ENCODE measurements at places on chromosomes 5 and 9.

DNA sequence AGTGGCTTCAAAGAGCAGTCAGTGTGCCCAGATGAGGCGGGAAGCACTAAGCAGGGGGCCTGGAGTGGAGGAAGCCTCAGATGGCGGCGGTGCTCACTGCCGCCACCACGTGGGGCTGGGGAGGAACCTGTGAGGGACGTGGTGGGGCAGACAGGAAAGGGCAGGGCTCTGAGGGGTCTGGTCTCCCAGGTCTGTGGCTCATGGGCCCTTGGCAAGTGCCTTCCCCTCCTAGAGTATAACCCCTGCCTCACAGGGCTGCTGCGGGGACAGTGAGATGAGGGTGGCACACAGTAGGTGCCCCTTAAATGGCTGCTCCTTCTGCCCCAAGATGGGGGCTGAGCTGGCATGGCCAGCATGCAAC, 26.6 kb downstream of the NR5A1 start:
- no peak for DNase-seq

GRCh38 chr9:34157318-34157717, 21.5 kb upstream of the UBAP1 start:
- no peak for DNase-seq

- no peak for DNase-seq
Measured at GRCh38 chr5:178426326-178427130, 163.7 kb downstream of the COL23A1 start.

DNA sequence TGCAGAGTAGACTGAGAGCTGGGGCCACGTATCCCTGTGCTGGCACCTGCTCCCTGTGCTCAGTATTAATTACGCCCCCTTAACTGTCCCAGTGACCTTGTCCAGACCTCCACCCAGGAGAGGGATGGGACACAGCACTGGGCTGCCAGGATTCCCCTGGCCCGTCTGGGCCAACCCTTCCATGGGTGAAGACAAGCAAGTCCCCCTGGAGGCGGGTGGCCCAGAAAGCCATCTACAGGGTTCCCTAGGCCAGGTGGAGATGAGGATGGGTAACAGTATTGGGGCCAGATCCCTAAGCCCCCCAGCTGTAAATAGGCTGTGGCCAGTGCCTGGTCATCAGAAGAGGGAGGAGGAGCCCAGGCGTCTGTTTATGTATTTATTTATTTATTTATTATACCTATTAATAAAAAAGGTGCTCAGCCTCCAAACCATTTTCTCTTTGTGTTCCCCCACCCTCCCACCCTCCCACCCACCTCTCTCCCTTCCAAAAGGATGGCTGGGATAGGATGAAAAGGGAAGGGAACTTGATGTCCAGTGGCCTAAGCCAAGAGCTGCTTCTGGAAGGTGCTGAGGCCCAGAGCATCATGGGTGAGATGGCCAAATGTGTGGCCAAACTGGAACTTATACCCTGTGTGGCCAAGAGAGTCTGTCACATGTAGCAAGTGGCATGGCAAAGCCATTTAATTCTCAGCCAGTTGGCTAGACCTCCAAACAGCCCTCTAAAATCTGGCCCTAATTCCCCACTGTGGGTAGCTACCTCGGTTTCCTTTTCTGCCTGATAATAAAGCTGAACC, 43.4 kb upstream of the TESK1 start:
- DNase-seq, result no peak

GRCh38 chr5:96133341-96134079, 171.9 kb upstream of the ELL2 start:
- no peak for DNase-seq

- no peak for DNase-seq
Measured at GRCh38 chr5:5141625-5142525, 1.7 kb downstream of the ADAMTS16 start.

GRCh38 chr5:150404535-150404934, 8.2 kb downstream of the CD74 start:
- no peak for DNase-seq

DNA sequence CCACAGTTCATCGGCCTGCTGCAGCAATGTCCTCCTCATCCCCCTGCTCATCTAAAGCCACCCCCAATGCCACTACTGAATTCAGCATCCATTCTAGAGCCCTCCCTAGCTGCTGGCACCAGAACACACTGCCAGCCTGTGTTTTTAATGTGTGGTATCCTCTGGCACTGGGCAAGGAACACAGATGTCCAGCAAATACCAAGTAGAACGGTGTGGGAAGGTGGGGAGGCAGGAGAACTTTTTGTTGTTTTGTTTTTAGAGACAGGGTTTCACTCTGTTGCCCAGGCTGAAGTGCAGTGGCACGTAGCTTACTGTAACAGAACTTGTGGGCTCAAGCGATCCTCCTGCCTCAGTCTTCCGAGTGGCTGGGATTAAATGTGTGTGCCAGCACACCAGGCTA, 4.7 kb downstream of the HDHD3 start:
- DNase-seq, result no peak

DNA sequence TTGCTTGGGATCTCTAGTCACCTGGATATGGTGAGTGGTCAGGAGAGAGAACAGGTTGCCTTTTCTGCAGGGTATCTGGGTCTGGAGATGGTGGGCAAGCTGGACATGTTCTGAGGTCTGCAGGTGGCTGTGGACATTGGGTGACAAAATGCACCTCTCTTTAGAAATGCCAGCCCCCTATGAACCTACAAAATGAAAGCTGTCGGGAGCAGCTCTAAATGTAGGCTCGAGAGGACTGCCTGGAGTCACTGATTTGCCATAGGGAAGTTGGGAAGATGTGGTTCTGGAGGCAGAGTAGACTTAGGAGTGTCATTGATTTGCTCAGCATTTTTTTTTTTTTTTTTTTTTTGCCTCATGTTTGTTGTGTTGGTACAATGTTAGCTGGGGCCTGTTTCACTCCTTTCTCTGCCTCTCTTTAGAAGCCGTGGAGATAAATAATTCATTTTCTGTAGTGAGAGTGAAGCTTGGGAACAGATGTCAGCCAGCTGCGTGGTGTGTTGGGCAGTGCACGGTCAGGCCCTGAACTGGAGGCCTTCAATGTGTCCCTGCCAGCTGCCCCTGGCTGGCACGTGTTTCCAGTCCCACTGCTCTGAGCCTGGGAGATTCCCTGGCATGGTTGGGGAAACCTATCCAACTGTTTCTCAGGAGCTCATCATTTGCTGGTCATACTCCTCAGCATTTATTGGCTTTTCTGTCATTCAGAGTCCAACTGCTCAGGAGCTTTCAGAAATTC, 5.4 kb downstream of the RGS3 start:
- no peak for DNase-seq

GRCh38 chr5:79050498-79050897, 19.0 kb downstream of the DMGDH start:
- DNase-seq, result no peak

DNA sequence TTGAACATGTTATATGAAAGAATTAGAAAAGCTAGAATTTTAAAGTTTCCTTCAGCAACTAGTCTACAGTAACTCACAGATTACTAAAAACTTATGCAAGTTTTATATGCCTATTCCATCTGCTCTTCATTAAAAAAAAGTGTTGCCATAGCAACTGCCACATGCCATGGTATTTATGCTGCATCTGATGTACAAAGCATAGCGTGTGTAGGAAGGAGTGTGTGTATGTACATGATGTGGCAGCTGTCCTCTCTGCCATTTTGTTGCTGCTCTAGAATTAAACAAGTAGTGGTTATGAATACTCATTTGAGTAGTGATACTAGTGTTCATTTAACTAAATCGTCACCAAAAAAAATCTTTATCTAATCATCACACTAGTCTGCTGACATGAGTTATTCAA, 593.5 kb downstream of the CETN3 start:
- DNase-seq, result no peak

- no peak for DNase-seq
Measured at GRCh38 chr5:153625826-153626354, 135.4 kb downstream of the GRIA1 start.

DNA sequence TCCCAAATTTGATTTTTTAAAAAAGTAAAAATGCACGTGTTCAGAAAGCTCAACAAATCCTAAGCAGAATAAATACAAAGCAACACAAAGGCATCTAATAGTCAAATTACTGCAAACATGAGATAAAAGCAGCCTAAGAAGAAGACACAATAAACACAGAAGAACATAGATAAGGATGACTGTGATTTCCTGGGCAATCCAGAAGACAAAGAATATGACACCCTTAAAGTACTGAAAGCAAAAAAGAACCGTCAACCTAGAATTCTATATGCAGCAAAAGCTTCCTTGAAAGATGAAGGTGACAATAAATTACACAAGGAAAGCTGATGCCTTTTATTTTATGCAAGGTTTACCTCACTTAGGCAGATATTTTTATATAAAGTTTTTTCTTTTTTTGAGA, 58.2 kb downstream of the NACC2 start:
- no peak for DNase-seq

- no peak for DNase-seq
Measured at GRCh38 chr5:173736923-173737412, 120.5 kb upstream of the BOD1 start.

DNA sequence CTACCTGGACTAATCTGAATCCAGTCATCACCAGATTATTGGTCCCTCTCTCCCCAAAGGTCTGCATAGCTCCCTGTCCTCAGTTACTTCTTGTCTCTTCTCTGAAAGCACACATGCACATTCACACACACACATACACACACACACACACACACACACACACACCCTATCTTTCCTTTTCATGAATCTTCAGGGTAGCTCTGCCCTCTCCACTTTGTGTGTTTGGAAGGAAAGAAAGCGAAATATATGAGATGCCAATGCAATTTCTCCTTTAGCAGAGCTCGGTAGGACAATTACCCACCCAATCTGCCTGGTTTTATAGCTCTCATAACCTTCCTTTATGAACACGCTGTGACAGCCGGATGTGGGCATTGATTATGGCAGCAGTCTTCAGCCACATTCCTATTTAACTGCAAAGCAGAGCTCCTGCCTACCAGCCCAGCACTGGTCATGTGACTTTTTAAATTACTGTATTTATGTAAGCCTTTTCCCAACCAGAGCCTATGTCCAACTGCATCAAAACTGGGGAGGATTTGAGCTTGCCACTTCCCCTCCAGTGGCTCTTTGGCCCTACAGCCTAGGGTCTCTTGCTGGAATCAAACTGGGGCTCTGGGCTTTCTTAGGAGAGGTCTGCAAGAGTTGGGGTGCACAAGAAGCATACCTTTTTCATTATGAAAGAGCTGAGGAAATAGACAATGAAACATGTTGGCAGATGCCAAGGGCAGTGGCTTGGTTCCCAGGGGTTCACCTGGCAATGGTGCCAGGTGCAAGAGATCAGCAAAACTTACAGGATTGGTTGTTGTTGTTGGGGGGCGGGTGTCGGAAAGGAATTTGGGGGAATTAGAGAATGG, 20.8 kb upstream of the MATR3 start:
- no peak for DNase-seq

- DNase-seq, result no peak
Measured at GRCh38 chr9:69542942-69543704, 129.0 kb downstream of the APBA1 start.

GRCh38 chr5:102799017-102799416, 43.9 kb downstream of the PAM start:
- no peak for DNase-seq

GRCh38 chr9:99851500-99851822, 29.8 kb downstream of the NR4A3 start:
- DNase-seq, result no peak

DNA sequence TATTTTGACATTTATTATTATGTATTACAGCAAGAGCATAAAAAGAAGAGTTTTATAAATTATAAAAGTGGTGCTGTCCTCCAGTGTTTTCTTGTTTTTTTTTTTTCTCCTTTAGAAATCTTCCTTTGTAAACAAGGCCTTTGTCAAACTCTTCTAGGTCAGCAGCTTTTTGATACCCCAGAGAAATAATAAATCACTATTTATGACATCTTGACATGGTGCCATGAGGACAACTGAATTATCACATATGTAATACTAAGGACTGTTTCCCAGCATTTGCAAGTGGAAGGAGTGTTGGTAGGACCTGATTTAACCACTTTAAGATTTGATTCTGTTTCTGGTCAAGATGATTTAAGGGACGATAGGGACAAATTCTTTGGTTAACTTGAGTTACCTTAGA, 4.6 kb downstream of the SMARCA2 start:
- DNase-seq, result no peak

GRCh38 chr5:115484368-115484767, 60.2 kb downstream of the FEM1C start:
- no peak for DNase-seq

- no peak for DNase-seq
Measured at GRCh38 chr5:133828722-133829121, 139.7 kb downstream of the C5orf15 start.

GRCh38 chr5:96660971-96661854, 963 bp upstream of the CAST start:
- no peak for DNase-seq

- no peak for DNase-seq
Measured at GRCh38 chr9:113677057-113677456, 199.1 kb upstream of the ZNF618 start.

DNA sequence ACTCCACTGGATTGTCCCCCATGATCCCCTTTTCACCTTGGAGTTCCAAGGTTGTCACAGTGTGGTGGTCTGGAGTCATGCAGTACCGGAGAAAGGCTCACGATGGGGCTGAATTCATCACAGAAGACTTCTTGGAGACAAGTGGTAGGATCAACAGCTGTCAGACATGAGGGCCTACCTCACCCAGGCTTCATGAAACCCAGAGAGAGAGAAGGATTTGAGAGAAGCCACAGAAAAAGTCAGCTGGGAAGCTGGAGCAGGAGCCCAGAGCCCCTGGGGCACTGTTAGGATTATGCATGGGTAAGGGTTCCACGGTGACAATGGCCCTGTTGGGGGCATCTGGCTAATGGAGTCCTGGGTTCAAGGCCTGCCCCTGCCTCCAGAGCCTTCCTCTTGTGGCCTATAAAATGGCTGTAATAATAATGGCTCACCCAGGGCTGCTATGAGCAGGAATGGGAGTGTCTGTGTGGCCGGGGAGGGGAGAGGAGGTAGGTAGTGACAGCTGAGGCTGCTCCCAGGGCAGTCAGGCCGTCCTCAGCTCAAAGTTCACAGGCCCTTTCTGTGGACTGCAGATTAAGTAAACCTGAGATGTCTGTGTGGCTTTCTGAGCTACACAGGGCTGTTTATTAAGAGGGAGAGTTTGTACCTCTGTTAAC, 910 bp downstream of the TRIM14 start:
- DNase-seq, result peak; percentile 22

DNA sequence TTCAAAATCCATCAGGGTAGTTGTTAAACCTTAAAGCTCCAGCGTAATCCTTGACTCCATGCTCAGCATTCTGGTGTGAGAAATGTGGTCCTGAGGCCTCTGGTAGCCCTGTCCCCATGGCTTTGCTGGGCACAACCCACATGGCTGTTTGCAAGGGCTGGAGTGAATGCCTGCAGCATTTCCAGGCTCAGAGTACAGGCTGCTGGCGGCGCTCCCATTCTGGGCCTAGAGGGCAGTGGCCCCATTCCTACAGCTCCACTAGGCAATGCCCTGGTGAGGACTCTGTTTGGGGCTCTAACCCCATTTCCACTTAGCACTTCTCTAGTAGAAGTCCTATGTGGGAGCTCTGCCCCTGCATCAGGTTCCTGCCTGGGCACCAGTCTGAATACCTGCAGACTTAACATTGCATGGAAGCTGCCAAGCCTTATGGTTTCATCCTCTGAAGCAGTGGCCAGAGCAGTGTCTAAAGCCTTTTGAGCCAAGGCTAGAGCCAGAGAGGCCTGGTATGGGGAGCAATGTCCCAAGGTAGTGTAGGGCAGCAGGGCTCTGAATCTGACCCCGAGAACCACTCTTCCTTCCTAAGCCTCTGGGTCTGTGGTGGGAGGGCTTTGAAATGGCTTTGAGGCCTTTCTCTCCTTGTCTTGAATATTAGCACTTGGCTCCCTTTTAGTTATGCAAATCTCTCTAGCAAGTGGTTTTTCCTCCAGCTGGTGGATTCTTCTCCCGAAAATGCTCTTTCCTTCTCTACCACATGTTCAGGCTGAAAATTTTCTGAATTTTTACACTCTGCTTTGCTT, 5.8 kb upstream of the ALDH1A1 start:
- no peak for DNase-seq

- DNase-seq, result no peak
Measured at GRCh38 chr5:73821003-73821402, 195.0 kb downstream of the ARHGEF28 start.
